Activated gamma-delta T cell treated with anti-CD3 and anti-CD28 coated beads, Interleukin-2, amount 50 U/mL, for 16 hours (primary cell): ENCODE measurements at places on chromosomes 16 and 17.

GRCh38 chr17:29611351-29612093 is 11.2 kb downstream of the CORO6 start:
- no peak for DNase-seq

GRCh38 chr16:28974007-28974436 is 556 bp upstream of the SPNS1 start:
- DNase-seq = no peak

DNA sequence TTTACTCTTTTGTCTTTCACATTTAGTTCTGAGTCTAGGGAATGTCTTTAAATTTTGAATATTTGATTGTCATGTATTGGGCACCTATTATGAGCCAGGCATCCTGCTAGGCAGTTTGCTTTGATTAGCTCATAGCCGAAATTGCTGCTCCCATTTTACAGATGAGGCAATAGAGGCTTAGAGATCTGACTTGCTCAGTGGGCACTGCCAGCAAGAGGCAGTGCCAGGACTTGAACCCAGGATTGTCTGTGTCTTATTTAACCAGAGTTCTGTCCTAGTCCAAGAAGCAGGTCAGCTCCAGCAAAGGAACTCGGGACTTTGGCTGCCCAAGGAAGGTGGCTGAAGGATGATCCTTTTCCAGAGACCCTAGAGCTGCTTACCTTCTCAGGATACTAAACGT is 24.5 kb downstream of the BEAN1 start:
- no peak for DNase-seq

DNA sequence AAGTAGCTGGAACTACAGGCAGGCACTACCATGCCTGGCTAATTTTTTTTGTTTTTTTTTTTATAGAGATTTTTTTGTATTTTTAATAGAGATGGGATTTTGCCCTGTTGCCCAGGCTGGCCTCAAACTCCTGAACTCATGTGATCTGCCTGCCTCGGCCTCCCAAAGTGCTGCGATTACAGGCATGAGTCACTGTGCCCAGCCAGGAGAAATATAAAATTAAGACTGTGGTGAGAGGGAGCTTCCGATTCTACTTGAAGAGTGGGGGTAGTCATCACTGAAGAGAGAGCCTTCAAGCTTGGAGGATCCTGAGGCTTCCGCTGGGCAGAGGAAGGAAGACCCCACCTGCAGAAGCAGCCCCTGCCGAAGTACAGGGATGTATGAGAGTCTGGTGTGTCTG is 34.4 kb upstream of the RGS9 start:
- no peak for DNase-seq

GRCh38 chr17:63519972-63520882 is 2.9 kb upstream of the KCNH6 start:
- no peak for DNase-seq

DNA sequence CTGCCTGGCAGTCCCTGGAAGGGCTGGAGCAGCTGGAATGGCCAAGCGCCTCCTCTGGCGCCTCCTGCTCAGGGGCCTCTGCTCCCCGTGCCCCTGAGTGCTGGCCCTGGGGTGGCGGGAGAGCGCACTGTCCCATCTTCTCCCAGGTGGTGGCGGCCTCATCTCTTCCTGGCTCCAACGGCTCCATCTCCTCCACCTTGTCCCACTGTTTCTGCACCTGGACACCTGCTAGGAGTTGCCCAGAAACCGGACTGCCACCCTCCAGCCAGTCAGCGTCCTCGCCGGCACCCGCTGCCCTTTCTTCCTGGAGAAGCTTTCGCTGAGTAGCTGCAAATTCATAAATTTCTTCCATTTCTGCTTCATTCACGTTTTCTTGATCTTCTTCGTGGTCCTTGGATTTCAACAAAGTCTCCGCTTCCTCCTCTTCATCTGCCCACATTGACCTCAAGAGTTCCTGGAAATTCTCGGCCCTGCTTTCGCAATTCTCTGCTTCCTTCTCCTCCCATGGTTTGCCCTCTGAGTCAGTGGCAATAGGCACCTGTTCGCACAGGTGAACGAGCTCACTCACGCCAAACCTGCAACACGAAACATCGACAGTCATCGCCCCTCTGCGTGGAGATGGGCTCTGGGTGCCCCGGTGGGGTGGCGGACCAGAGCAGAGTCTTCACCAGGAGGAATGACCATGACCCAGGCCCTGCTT is 13.7 kb upstream of the NLRC3 start:
- no peak for DNase-seq

DNA sequence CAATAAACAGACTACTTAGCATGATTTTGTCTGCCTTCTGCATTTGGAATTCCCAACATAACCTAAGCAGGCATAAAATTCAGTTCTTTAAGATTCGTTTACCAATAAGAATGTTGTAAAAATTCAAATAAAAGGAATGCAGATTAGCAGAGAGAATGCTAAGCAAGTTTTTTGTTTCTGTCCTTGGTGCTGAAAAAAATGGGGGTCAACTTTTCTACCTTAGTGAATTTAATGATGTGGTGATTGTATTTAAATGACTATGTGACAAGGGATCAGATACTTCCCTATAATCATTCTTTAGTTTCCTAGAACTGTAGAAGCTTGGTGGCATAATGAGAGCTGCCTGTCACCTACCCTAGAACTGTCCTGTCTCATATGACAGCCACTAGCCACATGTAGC is 159.5 kb downstream of the RBFOX1 start:
- no peak for DNase-seq

DNA sequence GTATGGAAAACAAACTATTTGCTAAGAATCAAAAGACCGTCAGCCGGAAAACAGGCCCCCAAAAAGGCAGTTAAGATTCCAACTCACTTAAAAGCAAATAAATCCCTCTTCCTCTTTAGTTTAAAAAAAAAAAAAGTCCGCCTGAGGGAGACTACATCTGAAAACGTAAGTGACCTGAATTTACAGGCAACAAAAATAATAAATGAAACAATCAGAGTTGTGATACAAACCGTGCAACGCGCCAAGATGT is 1.1 kb downstream of the KANSL1 start:
- DNase-seq = no peak

GRCh38 chr17:39400547-39401411 is 647 bp downstream of the FBXL20 start:
- DNase-seq = peak; percentile 1

- peak; percentile 76 for DNase-seq
These were observed at the start of gene SLC12A4 for GRCh38 chr16:67968400-67969253. Gene SLC12A4, minus strand, starts transcription at chr16:67968637. Its CDS starts 84 bp downstream, at chr16:67968553.

DNA sequence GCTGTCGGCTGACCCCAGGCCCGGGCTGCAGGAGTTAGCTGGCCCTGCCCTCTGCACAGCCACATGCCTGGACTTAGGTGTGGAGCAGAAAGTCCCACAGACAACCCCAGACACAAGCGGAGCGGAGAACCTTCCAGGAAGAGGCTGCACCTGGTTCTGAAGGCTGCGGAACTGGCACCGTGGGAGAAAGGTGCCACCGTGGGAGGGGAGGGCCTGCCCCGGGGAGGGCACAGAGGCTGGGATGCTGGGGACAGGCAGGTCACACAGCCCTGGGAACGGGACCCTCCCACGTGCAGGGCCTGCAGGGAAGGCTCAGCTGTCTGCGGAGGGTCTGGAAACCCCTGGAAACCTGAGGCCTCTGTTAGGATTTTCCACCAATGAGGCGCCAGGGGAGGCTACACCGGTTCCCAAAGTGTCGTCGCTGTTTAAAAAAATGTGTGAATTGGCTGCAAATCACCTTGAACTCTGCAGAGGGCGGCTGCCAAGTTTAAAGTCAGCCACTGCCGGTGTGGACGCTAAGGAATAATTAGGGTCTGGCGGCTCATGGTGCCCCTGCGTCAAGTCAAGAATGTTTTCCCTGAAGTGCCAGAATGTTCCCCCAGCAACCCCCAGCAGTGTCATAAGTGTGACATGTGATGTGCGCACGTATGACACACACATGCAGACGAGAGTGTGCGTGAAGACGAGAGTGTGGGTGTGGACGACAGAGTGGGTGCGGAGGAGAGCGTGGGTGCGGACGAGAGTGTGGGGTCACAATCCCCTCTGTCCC is 50.9 kb upstream of the PABPN1L start:
- DNase-seq = no peak

- DNase-seq = no peak
These were observed 23.5 kb downstream of the SRCAP start for GRCh38 chr16:30722443-30722842.

DNA sequence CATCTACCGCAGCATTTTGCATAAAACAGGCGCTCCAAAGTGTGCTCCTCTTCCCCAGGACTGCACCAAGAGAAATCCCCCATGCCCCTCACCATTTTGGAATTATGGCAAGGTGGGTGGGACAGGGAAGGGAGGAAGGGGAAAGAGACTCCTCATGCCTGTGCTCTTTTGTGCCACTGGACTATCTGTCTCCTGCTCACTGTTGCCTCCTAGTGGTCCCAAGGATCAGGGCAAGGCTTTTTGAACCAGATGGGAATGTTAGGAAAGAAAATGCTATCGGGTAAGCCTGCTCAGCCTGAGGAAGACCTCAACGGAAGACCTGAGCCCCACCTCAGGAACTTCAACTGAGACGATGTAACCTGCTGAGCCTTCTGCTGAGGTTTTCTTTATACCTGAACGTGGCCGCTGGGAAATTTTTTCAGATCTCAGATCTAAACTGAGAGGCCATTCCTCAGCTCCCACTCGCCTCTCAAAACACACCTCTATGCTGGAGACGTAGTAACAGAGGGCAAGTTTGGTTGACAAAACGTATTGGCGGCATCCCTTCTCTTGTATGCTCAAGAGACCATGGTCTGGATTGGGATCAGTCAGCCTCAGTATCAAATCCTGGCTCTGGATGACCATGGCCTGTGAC is 58.3 kb downstream of the SPACA3 start:
- peak; percentile 16 for DNase-seq

DNA sequence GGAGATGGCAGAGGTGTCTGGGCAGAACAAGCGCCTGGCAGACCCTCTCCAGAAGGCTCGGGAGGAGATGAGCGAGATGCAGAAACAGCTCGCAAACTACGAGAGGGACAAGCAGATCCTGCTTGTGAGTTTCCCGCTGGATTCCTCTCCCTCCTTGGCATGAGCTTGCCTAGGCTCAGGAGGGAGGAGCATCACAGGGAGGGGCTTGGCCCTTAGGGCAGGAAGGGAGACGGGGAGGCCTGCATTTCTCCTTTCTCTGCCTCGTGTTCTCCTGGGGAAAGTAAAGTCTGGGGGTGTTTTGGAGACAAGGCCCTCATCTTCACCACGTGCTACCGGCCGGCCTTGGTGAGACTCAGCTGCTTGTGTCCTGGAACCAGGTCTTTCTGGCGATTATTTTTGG is 18.0 kb upstream of the DBNDD1 start:
- no peak for DNase-seq

- DNase-seq = no peak
These were observed 340.2 kb downstream of the HS3ST3B1 start for GRCh38 chr17:14641117-14641516.

GRCh38 chr16:67843343-67843765 is 1.2 kb downstream of the THAP11 start:
- DNase-seq = no peak

- DNase-seq = no peak
These were observed 185.9 kb downstream of the RGS9 start for GRCh38 chr17:65323049-65323448.

DNA sequence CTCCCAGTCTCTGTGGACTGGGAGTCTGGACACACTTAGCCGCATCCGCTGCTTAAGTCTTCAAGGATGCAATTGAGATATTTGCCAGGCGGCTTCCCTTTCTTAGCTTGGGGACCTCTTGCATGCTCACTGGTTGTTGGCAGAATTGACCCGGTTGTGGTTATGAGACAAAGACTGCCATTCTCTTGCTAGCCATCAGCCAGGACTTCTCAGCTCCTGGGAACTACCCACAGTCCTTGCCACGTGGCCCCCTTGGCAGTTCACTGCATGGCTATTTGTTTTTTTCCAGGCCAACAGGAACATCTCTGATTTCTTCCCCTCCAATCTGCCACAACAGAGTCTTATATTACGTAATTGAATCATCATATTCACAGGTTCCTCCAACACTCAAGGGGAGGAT is 25.5 kb downstream of the CACNG4 start:
- DNase-seq = no peak

DNA sequence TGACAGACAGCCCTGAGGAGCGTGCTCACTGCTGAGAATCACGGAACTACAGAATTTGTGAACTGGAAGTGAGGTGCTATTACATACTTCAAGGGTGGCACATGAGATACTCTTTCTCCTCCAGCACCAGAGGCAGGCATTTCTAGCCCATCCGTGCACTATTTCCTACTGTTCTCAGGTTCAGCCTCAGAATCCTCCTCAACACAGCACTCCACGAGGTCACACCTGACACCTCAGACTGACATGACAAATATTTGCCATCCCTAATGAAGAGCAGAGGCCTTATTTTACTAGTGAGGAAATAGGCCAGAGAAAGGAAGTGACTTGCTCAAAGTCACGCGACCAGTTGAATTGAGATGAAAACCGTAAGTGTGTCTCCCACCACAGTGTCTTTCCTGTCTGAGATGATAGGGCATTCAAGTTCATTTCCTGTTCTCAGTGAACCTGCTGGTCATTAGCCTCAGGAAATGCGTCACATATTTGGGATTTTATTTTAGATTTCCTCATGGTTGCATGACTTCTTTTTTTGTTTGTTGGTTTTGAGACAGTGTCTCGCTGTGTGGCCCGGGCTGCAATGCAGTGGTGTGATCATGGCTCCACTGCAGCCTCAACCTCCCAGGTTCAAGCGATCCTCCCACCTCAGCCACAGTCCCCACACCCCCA is 23.6 kb downstream of the SEZ6 start:
- DNase-seq = peak; percentile 41

GRCh38 chr16:87644596-87644995 is 42.3 kb downstream of the JPH3 start:
- no peak for DNase-seq

DNA sequence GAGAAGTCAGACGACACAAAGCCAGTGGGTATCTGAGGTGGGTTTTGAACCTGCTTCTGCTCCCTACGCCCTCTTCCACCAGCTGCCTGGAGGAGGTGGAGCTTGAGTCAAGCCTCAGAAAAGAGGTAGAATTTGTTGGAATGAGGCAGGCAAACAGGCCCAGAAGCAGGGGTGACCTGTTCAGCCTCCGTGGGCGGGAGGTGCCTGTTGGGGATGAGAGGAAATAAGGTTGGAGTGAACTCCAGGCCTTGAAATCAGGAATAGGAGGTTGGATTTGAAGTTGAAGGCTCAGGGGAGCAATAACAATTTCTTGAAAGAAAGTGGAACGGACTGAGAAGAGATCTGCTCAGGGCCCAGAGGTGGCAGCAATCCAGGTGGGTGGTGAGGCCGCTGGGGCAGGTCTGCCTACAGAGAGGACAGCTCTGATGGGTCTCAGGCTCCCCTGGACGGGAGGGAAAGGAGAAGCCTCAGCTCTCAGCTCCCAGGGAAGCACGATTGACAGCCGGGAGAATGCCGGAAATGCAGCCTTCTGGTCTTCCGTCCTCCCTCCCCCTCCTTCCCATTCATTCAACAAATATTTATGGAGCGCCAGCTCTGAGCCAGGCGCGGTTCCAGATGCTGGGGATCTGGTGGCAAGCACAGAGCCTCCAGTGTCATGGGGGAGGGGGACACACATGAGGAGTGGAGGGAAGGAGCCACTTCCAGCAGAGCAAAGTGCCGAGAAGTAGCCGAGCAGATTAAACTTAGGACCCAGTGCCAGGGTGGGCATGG is 61.9 kb upstream of the CIBAR2 start:
- no peak for DNase-seq

DNA sequence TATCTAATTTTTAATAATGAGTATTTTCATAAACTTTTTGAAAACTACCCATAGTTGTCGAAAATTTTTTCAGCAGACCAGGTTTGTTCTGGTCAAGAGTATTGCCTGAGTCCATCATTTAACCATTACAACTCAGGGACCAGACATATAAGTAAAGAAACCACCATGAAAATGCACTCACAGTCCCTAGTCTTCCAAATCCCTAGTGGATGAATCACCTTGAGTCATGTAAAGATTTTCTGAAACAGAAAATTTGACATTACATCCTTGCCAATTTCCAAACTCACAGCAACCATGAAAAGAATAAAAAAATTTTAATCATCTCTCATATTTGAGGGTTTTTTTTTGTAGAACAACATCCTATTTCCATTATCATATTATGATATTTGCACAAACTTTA is 1337.5 kb upstream of the CDH8 start:
- DNase-seq = no peak
